ENCODE measurements at places on chromosomes 3 and 15.

GRCh38 chr3:105860641-105861040 is 8.2 kb downstream of the CBLB start:
- no peak for DNase-seq

GRCh38 chr3:64903006-64903405 is 215.2 kb upstream of the ADAMTS9 start:
- no peak for DNase-seq

GRCh38 chr3:151300539-151300938 is 16.1 kb downstream of the GPR87 start:
- DNase-seq, result no peak

DNA sequence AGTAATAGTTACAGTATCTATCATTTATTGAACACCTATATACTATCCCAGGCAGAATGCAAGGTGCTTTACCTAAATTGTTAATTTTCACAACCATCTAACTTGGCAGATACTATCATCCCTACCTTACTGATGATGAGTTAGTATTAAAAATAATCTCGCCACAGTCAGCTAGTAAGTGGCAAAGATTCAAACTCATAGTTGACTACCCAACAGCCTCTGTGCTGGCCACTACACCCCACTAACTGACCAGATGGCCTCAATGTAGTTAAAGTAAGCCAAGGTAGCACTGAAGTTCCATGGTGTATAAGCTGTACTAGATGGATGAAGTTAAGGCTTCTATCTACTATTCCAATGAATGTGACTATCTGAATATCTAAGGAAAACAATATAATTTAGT is 44.8 kb downstream of the PEAK1 start:
- no peak for DNase-seq

- DNase-seq, result no peak
These were observed 20.7 kb upstream of the DOCK3 start for GRCh38 chr3:50653937-50654595.

GRCh38 chr3:9316881-9317361 is 45.9 kb upstream of the THUMPD3 start:
- DNase-seq, result no peak

GRCh38 chr3:15630646-15631350 is 29.3 kb downstream of the BTD start:
- no peak for DNase-seq

DNA sequence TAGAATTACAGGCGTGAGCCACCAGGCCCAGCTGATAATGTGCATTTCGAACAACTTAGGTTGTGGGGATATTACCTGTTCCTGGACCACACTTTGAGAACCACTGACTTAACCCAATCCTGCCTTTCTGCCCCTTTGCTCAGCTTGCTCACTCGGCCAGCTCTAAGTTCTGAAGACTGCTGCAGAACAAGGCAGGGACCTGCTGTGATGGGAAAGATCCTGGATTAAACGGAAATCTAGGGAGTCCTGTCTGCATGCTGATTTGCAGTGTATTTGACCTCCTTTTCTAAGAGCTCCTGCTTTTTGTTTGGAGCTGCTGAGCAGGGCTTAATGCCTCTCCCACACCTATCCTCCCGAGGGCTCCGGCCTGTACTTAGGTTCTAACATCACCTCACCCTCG is 2.9 kb downstream of the LTK start:
- no peak for DNase-seq

DNA sequence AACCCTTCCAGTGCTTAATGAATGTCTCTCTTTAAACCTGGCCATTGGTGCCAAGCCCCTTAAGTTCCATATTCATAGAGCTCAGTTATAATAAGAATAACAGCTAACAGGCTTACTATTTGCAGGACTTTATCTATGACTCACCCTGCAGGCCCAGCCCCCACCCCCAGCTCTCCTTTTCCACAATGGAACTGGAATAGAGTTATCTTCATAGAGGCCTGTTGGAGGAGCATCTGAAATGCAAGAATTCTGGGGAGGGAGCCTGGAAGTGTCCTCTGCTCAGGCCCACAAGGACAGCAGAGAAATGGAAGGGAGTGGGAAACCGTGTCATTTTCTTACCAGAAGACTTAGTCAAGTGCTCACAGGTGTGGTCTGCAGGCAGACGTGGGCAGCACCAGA is 52.8 kb downstream of the SEMA5B start:
- DNase-seq, result no peak

- DNase-seq, result peak; percentile 82
These were observed 8.4 kb downstream of the MFGE8 start for GRCh38 chr15:88904624-88905327.

DNA sequence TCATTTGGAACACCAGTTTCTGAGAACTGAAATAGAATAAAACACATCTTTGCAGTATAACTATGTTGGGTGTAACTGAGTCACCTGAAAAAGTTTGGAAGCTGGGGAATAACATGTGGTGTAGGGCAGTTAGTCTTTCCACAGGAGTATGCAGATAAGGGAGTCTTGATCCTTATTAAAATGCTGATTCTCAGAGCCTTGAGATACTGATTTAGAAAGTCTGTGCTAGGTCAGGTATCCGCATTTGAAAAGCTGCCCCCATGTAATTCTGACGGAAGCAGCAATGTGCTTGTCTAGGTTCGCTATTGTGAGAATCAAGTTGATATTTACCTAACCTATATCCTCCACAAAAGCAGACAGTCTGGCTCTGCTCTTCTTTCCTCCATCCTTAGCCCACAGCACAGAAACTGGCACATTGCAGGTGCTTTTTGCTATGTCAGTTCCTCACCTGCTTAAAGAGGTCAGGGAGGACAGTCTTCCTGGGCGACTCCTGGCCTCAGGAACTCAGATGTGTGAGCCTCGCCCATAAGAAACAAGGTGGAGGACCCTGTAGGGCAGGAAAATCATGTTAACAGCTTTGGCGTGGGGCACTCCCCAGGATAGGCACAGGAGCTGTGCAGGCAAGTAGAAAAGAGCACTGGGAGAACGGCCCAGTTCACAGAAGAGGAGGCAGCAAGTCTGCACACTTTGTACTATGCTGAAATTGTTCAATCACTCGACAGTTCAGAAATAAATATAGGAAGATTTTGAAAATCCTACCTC is 27.6 kb upstream of the SRPRB start:
- no peak for DNase-seq

DNA sequence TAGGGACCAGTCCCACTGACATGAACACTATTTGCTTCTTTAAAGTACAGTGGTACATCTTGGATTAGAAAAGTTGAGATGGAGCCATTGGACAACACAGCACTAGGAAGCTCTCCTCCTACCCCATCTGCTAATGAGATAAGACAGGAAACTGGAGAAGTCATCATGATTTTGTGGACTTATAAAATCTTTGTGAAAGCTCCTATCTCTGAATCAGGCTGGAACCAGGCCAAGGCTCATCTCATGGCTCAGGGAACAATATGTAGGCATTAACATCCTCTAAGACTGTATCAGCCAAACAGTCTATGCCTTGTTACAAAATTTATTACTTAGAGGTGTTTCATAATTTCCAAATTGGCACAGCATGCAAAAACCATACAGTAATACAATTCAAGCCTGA is 84.1 kb downstream of the BOC start:
- no peak for DNase-seq

DNA sequence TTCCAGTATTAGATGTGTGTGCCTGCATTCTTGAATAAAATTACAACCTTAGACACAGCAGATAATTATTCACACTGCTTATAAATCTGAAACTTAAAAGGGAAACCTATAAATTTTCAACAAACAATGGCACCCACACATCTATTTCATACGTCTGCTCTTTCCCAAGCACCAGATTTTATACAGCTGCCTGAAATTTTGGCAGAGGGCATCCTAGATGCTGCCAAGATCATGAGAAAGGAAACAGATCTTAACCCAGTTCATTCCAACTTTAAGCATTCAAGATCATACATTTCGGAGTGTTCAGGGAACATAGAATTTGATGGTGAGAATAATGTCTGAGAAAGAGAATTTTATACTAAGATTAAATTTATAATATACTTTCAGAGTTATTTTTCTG is 53.1 kb downstream of the CLDN1 start:
- DNase-seq, result no peak

- DNase-seq, result no peak
These were observed 478.2 kb downstream of the UNC13C start for GRCh38 chr15:54456413-54456812.

All from pancreas (tissue), 10 donors.